ENCODE measurements at places on chromosomes 2 and 18. TPM values are rescaled to one million over a fixed set of nuclear protein-coding genes. Genes with fewer than 3 reads are reported as not detected.

DNA sequence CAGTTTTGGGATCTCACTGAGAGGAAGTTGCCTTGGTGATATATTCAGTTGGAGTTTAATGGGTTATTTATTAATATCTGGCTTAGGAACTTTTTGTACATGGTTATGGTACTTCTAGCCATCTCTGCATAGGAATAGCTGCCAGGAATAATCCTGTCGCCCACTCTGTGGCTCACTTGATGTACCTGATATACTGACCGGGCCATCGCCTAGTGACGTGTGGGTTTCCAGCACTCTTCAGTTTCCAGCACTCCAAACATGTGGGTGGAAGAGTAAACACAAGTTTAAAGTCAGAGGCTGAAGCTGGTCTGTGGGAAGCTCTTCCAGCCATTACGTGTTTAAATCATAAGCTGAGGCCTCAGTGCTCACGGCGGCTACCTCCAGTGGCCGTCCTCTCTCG, 44.3 kb upstream of the AGAP1 start:
- DNase-seq: no peak

DNA sequence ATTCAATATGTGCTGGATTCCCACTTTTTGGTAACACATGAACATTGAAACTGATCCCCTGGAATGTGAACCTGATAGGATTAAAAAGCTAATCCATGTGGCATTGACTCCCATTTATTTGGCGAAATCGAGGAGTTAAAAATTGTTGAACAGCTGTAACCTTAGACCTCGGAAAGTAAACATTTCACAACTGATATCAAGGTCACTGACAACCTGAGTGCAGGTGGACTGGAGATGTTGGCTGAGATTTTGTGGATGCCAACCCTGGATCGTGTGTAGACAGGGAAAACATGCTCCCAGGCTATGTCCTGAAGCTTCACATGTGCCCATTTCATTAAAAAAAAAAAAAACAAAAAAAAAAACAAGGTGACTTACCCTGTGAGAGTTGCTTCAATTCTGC, 204.8 kb downstream of the SETBP1 start:
- no peak for DNase-seq

GRCh38 chr2:62306751-62307468, 111.0 kb downstream of the B3GNT2 start:
- peak; percentile 25 for DNase-seq

- DNase-seq: peak; percentile 81
Measured at GRCh38 chr2:96839293-96839874, 4.4 kb downstream of the ANKRD23 start.

GRCh38 chr18:5961828-5962150, 66.5 kb upstream of the TMEM200C start:
- DNase-seq: no peak

DNA sequence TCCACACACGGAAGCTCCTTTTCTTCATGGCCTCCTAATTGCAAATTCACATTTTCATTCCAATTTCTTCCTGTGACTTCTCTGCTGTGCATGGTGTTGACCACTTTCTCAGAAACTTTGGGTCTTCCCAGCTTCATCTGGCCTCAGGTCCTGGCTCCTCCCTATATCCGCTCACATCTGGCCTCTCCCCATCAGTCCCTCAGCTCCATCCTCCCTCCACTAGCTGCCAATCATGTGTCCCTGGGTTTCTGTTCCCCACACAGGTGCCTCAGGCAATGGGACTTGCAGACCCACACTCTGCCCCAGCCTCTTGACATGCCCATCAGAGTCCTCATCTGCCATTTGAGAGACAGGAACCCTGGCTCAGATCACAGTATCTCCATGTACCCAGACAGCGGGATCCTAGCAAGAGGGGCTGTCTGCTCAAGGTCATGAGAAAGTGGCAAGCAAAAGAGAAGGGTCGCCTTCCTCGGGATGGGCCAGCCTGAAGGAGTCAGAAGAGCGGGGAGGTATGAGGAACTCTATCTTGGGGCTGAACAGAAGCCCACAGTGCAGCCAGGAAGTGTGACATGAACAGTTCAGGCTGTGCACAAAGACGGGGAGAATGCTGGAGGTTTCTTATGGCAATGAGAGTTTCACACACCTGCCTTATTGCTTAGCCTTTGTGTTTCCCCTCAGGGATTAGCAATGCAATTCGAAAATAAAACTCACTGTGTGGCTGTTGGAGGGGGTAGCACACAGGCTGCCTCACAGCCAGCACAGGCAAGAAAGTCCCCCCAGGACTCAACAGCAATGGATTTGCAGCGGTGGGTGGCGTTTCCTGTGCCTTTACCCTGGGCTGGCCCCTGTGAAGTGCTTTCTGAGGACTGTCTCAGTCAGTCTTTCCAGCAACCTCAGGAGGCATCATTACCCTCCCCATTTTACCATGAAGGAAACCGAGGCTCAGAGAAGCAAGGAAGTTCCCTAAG, 69.5 kb downstream of the COPS8 start:
- DNase-seq: no peak

Gene GCKR
- not detected for total RNA-seq

Gene NEU4
- total RNA-seq: 3.2 TPM

Gene STPG4
- not detected for total RNA-seq

Measured in activated T-helper 2 cell treated with anti-CD3 and anti-CD28 coated beads, Interferon-gamma antibody, Interleukin-2, Interleukin-4, amounts not matched to agents 10 μg/mL and 5 μg/mL and 100 μg/mL, durations not matched to agents 14 hours and 24 hours and 36 hours (primary cell).